ENCODE measurements at places on chromosomes 7 and 10.
A peak's percentile ranks its signal among the peaks of the same experiment; 100 is the strongest.

- no peak for DNase-seq
These were observed 54.2 kb downstream of the TACR2 start for GRCh38 chr10:69362471-69362954.

- DNase-seq = peak; percentile 68
These were observed 43.4 kb downstream of the LDB3 start for GRCh38 chr10:86711513-86712316.

- DNase-seq = peak; percentile 69
These were observed at the start of gene URGCP for GRCh38 chr7:43906331-43907010. TSS of gene URGCP (minus strand) at chr7:43906596. CDS start at chr7:43906575, 21 bp downstream.

- peak; percentile 43 for DNase-seq
These were observed 5.7 kb downstream of the ARPC1B start for GRCh38 chr7:99380032-99380822.

DNA sequence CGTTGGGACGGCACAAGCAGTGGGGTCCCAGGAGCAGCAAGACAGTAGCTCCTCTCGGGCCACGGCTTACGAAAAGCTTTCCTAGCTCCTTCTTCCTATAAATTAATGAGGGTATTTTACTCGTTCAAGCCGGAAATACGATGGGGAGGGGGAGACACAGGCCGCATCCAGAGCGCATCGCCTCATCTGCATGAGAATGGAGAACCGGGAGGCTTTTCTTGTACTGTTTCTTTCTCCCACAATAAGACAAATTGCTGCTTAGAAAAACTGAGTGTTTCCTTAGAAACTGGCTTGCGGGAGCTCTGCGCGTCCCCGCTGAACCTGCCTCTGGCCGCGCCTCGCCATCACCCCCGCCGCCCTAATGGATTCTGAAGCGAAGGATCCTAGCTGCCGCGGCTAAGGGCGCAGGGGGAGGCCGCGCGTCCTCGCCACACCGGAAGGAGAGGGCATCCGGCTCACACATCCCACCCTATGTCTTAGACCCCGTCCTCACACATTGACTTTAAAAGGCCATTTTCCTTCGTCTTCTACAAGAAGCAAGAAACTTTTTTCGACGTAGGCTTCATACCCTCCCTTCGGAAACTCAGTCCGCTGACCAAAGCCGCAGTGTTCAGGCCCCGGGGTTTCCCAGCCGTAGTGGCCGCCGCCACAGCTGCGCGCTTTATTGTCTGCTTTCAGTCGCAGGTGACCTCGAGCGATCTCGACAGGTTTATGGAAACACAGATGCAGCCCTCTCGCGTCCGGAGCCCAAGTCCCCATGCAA lies 8.8 kb downstream of the NXPH1 start:
- DNase-seq = no peak

DNA sequence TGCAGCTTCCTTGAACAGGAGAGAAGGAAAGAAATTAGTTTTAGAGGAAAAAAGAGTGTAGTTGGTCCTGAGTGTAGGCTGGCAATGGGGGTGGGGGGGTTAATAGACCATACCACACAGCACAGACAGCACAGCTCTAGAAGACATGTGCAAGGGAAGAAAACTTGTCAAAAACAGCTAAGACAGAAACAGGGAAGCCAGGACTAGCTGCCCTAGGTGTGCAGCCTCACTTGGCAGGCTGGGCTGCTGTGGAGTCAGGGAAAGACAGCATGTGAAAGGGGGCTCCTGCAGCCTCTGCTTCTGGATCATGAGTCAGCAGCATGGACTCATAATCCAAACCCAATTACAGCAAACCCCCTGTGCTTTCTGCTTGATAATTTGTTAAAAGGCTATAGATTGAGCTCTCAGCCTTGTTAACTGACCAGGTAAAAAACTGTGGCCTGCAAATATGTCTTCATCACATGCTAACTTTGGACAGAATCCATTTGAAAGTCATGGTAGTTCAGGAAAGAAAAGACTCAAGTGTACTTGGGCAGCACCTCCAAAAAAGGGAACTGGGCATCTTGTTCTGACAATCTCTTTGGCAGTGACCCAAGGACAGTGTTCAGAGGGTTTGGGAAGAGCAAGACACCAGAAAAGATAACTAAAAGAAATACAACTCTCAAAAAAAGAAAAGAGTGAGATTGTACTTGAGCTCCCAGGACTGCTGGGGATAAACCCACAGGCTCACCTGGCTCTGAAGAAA lies 142.2 kb upstream of the VWC2 start:
- no peak for DNase-seq

GRCh38 chr10:110005719-110006118 lies 2.1 kb upstream of the ADD3 start:
- DNase-seq = no peak

DNA sequence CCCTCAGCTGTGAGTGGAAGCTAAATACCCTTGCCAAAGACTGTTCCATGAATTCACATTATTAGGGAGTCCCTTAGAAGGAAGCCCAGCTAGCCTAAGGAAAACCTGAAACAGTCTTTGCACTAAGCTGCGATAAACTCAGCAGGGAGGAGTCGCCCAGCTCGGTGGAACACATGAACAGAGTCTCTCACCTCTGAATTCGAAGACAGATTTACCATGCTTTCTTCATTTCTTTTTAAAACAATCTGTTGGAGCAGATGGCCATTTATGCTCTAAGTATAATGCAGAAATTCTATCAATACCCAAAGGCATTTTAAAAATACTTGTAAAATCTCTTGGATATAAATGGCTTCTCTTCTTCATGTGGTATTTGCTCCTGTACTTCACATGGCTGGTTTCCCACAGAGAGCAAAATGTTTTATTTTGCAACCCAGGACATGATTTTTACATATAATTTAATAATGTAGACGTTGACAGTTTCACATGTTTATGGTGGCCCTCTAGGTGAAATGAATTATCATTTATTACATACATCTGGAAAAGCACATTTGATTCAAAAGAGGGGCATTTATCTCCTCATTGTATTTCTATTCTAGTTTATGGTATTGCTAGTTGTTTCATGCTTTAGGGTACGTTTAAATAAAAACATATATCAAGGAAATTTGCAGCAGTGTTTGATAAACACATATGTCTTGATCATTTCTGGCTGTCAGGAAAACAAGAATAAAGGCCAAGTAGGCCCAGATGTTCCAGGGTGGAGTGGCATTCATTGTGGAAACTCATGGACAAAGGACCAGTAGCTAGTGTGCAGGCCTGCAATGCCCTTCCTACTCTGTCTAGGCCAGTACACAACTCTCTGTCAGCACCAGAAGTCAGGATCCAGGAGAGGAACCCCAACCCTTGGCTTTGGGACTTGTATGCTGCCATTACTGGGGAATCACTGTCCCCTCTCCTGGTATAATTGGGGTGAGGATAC lies 52.2 kb downstream of the LRGUK start:
- DNase-seq = no peak

- DNase-seq = no peak
These were observed 111.3 kb downstream of the UBE2H start for GRCh38 chr7:129841465-129841864.

GRCh38 chr10:132536241-132536876 lies 1.2 kb upstream of the INPP5A start:
- DNase-seq = no peak

GRCh38 chr7:90710466-90710850 lies 114.3 kb downstream of the CDK14 start:
- DNase-seq = no peak

GRCh38 chr7:157397731-157398691 lies 61.2 kb downstream of the DNAJB6 start:
- no peak for DNase-seq

- no peak for DNase-seq
These were observed 620.9 kb downstream of the ZWINT start for GRCh38 chr10:55740110-55740509.

- no peak for DNase-seq
These were observed 63.7 kb upstream of the ARID5B start for GRCh38 chr10:61837755-61838171.

- no peak for DNase-seq
These were observed 236.4 kb downstream of the COBL start for GRCh38 chr7:51080216-51080615.

- no peak for DNase-seq
These were observed 72.0 kb upstream of the ANK3 start for GRCh38 chr10:60461688-60462087.

GRCh38 chr10:102600816-102601215 lies 43.5 kb upstream of the TRIM8 start:
- DNase-seq = no peak

DNA sequence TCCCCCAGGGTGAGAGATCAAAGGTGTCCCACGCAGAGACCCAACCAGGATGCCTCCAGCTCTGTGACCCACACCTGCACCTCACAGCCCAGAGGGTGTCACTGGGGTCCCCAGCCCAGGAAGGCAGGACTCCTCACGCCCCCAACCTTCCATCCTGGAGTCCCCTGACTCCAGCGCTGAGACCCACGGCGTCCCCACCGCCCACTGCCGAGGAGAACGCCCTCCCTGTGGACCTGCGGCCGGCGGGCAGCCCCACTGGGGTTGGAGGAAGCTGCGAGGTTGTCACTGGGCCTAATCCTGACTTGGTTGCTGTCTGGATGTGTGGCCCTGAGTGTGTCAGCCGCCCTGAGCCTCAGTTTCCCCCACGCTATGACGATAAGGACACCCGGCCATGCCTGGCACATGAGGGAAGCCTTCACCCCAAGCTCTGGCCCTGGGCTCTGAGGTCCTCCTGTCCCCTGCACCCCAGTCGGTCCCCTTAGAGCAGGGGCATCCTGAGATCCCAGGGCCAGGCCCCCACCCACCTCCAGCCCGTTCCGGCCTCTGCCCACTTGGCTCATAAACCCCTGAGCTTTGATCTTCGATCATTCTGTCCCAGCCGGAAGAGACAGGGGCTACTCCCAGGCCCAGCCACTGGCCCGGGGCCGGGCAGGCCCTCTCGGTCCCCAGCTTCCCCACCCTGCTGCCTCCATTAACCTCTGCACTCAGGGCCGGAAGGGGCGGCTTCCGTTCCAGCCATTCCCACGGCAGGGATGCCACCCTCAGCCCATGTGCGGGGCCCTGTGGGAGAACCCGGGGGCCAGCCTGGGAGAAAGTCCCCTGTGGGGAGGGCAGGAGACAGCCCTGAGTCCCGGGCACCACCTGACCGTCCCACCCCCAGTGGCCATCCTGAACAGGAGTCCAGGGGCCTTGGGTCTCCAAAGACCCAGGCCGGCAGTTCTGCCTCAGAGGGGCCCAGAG lies 113.2 kb downstream of the MICALL2 start:
- DNase-seq = no peak

GRCh38 chr7:19051767-19052375 lies 65.6 kb downstream of the TWIST1 start:
- no peak for DNase-seq

DNA sequence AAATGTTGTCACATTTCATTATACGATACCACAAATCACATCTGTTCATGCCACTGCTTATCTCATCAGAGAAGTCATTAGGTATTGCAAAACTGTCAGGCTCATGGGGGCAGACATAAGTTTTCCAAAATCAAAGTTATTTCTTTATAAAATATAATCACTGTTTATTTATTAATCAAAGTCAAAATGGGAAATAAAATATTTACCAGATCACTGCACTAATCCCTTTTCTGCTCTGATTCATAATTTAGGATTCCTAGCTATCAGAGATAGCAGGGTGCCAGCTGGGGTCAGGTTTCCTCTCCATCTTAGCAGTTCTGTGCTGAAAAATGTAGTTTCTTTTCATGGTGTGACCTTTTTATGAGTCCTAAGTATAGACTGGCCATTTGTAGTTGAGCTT lies 117.7 kb upstream of the LANCL2 start:
- no peak for DNase-seq

DNA sequence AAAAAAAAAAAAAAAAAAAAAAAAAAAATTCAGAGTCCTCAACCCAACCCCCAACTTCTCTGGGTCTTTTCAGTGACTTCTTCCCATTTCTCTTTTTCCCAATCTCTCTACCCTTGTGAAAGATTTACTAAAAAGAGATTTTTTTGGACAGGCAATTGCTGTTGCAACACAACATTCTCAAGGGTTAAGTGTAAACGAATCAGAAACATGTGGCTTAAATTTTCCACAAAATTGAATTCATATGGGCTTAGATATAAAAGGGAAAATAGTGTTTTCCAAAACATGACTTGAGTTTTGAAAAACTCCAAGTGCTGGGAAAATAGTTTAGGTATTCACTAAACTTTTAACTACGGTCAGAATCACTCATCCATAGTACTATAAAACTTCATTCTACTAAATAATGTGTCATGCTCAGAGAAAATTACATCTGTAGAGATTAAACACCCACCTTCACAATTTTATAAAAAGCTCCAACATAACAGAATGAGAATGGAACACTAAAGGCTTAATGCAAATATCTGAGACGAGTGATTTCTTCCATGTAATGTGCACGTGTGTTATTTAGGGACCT lies 643.1 kb downstream of the PARD3 start:
- no peak for DNase-seq

DNA sequence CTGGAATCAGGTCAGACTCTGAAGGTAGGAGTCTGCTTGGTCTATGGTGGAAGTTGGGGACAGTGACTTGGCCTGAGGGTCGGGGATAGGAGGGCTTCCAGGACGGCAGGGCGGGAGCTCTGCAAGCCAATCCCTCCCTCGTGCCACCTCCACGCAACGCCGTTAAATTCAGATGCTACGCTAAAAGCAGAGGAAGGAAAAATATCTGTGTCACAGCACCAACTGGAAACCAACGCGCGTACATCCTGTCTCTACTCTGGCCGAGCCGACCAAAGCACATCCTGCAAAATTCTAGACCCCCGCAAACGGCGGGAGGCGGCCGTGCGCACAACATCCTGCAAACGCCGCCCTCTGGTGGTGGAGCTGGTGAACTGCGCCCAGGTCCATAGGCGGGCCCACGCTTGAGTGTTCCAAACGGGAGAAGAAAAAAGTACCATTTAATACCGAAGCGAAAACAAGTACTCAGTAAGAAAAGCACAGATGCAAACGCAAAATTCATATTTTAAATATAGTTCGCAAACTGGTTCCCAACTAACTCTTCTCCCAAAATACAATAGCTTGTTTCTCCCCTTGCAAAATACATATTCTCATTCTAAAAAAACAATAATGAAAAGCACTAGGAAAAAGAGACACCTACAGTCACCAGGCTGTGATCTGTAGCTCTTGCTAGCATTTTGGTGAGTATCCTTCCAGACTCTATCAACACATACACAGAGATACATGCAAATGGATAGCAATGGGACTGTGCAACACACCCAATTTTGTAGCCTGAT lies 45.7 kb upstream of the HSPA12A start:
- peak; percentile 70 for DNase-seq

GRCh38 chr7:21965291-21965690 lies 19.6 kb upstream of the CDCA7L start:
- DNase-seq = no peak

DNA sequence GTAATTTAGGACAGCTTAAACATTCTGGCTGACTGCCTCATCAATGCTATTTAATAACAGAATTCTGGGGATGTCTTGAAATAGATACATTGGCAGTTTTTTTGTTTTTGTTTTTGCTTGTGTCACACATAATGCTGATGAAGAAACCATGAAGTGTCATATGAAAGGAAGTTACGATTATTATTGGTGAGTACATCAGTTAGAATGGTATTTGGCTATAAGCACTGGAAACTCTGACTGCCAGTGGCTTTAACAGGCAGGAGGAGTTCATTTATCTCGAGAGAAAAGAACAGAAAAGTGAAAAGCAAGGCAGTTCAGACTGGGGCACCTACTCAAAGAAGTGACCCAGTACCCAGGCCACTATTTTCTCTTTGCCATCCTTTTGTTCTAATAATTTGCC lies 18.1 kb downstream of the LSM8 start:
- no peak for DNase-seq

- DNase-seq = no peak
These were observed 33.4 kb downstream of the MACROH2A2 start for GRCh38 chr10:70085975-70086613.
